Placental pericyte (primary cell): ENCODE measurements at places on chromosomes 12 and 14. TPM values are rescaled to one million over a fixed set of nuclear protein-coding genes. Genes with fewer than 3 reads are reported as not detected.

Gene TCL1B
- not detected in 2 replicates for total RNA-seq

Gene HOXC11
- total RNA-seq, result under 0.01 and 1.1 TPM in 2 replicates

Gene NPAS3
- total RNA-seq, result 1.6 TPM in 1 of 2 replicates, not detected in the other

Gene KDM5A
- 54.1 and 66.3 TPM in 2 replicates for total RNA-seq

Gene VRTN
- not detected in 2 replicates for total RNA-seq

Gene TROAP
- 0.44 and 23.9 TPM in 2 replicates for total RNA-seq

Gene CCDC177
- not detected in 2 replicates for total RNA-seq

Gene KRT72
- total RNA-seq, result not detected in 2 replicates

Gene RNASE4
- total RNA-seq, result 2.9 and 7.0 TPM in 2 replicates

Gene SIVA1
- total RNA-seq, result 59.5 and 89.2 TPM in 2 replicates

Gene CTSG
- not detected in 2 replicates for total RNA-seq

Gene FGF6
- total RNA-seq, result not detected in 2 replicates

Gene TAS2R7
- total RNA-seq, result not detected in 2 replicates

Gene ANAPC7
- total RNA-seq, result 21.9 and 47.7 TPM in 2 replicates

Gene BTG1
- 15.8 and 18.2 TPM in 2 replicates for total RNA-seq

Gene KLHL33
- total RNA-seq, result under 0.01 TPM in 1 of 2 replicates, not detected in the other

Gene SRRM4
- not detected in 2 replicates for total RNA-seq

Gene EML5
- under 0.01 and 0.86 TPM in 2 replicates for total RNA-seq

Gene FUT8
- 47.7 and 113 TPM in 2 replicates for total RNA-seq

Gene SPX
- 0.29 and 0.44 TPM in 2 replicates for total RNA-seq

Gene TMEM229B
- 0.43 and 0.88 TPM in 2 replicates for total RNA-seq

Gene MGST1
- total RNA-seq, result 25.5 and 60.2 TPM in 2 replicates

Gene SLC6A13
- not detected in 2 replicates for total RNA-seq

Gene VDR
- total RNA-seq, result 23.9 and 57.3 TPM in 2 replicates

Gene OR4E2
- total RNA-seq, result not detected in 2 replicates

Gene OTOGL
- total RNA-seq, result under 0.01 and 0.14 TPM in 2 replicates

Gene CLEC6A
- not detected in 2 replicates for total RNA-seq

Gene DACT1
- 52.3 and 56.0 TPM in 2 replicates for total RNA-seq

Gene LALBA
- total RNA-seq, result not detected in 2 replicates
